ENCODE measurements at places on chromosomes 6 and 20. TPM values are rescaled to one million over a fixed set of nuclear protein-coding genes. Genes with fewer than 3 reads are reported as not detected.

DNA sequence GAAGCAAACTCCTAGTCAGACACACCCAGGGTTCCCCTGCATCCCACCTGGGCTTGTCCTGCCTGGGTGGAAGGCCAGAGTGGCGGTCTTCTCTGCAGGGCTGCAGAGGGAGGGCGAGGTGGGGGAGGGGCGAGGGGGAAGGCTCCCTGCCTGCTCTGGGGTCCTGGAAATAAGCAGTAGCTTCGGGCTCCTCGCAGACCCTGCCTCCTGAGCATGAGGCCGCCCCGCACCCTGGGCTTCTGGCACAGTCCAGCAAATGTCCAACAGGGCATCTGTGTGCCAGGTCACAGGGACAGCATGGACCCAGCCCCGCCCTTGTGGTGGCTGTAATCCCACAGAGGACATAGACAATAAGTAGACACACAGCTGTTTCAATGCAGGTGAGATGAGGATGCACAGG, 193.8 kb downstream of the TAF4 start:
- no peak for DNase-seq

DNA sequence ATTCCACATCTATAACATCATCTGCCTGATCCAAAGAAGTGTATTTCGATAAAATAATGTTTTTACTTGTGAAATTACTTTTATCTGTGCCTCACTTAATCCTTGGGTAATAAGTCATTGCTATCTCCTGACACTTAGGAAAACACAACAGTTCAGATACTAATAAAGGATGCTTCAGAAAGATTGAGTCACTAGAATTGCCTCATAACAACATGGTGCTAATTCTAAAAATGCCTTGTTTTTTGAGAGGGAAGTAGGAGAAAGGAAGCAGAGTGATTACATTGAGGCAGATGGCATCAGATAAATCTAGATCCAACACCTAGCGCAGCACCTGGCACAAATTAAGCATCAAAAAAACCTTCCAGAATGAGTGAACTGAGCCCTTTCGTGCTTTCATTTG, 69.0 kb downstream of the NCOA7 start:
- no peak for DNase-seq

DNA sequence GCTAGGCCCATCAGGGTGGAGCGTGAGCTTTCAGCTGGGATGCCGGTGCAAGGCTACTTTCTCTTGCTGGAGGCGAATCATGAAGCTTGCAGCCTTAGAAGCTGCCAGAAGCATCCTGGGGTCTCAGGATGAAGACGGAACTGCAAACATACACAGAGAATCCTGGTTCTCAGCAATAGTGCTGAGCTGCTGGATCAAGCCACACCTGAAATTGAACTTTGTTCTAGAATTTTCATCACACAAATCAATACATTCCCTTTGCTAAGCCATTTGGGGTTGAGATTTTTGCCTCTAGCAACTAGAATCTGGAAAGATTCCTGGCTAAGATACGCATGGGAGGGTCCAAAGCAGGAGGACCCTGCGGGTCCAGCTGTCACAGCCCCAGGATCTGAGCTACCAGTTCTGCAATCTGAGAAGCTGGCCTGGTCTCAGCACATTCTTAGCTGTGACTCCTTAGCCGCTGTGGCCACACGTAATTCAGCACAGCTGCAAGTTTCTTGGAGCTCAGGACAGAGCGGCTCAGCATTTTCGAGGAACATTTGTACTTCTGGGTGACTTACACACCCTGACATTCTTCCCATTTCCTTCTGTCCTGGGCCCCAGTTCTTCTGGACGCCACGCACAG, 6.6 kb upstream of the ARFGAP1 start:
- DNase-seq = no peak

- DNase-seq = peak; percentile 36
Observed at GRCh38 chr6:20572940-20573339, 38.7 kb downstream of the CDKAL1 start.

The BMP7 gene
- 66.3 TPM for total RNA-seq

The ETV7 gene
- total RNA-seq = 15.5 TPM

The HSPA1A gene
- 324 TPM for total RNA-seq

The COL20A1 gene
- not detected for total RNA-seq

The PERP gene
- 1,887 TPM for total RNA-seq

DNA sequence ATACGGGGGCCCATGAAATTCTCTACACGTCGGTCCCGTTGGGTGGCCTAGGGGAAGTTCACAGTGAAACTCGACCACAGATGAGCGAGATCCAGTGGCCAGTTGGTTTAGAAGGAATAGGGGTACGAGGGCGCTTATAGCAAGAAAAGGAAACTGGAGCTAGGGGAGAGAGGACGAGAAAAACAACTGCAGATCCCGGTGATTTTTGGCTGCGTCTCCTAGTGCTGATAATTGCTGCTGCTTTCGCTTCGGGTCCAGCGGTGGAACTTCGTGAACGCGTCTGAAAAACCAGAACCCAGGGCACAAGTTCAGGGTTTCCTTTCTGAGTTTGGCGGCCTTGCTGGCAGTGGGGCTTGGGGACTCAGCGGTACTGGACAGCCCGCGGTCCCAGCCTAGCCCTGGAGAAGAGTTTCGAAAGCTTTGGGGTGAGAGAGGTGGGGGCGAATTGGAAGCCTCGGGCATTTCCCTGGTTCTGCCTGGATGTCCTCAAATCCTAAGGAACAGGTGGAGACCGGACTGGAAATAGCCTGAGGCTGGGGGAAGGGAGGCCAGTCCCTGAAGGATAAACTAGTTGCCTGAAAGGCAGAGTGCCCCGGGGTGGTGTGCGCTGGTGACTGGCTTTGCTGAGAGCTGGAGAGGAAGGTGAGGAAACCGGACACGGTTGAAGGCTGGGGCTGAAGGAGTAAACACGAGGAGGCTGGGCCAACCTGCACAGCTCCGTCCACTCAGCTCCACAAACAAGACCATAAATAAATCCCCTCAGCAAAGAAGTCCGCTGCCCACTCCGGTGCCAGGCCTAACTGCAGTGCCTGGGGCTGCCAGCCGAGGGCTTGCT, 793 bp downstream of the GMPR start:
- no peak for DNase-seq

GRCh38 chr6:65799389-65799788, 92.4 kb upstream of the EYS start:
- DNase-seq = no peak

The SPATS1 gene
- total RNA-seq = not detected

DNA sequence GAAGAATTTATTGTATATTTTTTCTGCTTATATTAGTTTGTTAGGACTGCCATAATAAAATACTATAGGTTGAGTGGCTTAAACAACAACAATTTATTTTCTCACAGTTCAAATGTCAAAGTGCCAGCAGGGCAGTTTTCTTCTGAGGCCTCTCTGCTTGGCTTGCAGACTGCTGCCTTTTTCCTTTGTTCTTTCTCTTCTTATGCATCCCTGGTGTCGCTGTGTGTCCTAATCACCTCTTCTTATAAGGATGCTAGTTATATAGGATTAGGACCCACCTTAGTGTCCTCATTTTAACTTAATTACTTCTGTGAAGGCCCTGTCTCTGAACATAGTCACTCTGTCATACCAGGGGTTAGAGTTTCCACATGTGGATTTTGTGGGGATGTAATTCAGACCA, 354.4 kb downstream of the NKAIN2 start:
- no peak for DNase-seq

The LGSN gene
- not detected for total RNA-seq

DNA sequence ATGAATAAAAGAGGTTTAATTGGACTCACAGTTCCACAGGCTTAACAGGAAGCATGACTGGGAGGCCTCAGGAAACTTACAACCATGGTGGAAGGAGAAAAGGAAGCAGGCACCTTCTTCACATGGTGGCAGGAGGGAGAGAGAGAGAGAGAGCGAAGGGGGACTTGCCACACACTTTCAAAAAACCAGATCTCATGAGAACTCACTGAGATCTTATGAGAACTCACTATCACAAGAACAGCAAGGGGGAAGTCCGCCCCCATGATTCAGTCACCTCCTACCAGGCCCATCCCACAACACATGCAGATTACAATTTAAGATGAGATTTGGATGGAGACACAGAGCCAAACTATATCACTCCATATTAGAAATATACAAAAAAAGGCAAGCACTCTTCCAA, 6.1 kb upstream of the SIRPD start:
- no peak for DNase-seq

DNA sequence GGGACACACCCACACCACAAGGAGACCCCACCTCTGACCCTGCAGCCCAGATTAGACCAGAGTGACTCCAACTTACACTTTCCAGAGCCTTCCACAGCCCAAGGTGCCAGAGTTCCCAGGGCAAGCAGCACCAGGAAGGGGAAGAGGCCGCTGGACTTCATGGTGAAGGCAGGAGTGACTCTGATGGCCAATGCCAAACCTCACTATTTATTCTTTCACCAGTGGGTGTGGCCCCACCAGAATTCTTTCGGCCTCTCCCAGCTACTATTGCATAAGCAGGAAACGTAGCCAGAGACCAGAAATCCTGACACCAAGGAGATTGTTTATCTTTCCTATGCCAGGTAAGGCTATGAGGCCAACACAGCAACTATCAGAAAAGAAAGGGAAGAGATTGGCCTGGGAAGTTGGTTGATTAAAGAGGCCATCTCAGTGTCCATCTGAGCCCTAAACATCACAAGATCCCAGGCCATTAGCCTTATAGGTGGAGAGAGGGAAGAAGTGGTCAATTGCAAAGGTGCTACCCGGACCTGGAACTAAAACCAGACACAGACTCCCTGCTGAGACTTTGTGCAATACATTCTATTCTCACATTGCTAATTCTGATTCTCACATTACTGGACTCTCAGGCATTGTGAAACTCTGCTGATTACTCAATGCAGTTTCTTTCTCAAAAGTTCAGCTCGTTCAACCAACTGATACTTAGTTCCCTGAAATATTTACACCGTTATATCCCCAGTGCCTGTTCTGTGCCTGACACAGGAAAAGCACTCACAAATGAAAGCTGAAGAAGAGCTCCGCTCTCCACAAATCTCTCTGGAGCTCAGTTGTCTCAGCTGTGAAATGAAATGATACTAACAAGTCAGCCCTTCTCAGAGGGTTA, at the start of gene SLPI:
Gene SLPI, minus strand, starts transcription at position 182 of the 880 bp plus-strand sequence. Its CDS starts 21 bp downstream, at position 161.
- no peak for DNase-seq

- no peak for DNase-seq
Observed at GRCh38 chr6:125486881-125487280, 185.1 kb upstream of the HDDC2 start.

- no peak for DNase-seq
Observed at GRCh38 chr6:169915769-169916550, 164.5 kb downstream of the ERMARD start.

The RBPJL gene
- total RNA-seq = not detected

DNA sequence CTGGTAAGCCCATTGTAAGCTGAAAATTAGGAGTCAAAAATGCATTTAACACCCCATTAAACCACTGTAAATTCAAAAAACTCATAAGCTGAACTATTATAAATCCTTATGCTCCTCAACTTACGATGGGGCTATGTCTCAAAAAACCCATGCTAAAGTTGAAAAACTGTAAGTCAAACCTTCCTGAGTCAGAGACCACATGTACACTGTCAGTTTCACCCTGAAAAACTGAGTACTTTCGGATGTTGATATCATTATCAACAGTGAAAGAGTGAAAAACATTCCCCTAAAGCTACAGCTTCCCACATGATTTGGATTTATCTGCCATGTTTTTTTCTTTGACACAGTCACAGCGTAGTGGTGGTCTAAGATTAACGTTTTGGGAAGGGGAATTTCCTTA, 14.2 kb downstream of the RAB23 start:
- DNase-seq = no peak

DNA sequence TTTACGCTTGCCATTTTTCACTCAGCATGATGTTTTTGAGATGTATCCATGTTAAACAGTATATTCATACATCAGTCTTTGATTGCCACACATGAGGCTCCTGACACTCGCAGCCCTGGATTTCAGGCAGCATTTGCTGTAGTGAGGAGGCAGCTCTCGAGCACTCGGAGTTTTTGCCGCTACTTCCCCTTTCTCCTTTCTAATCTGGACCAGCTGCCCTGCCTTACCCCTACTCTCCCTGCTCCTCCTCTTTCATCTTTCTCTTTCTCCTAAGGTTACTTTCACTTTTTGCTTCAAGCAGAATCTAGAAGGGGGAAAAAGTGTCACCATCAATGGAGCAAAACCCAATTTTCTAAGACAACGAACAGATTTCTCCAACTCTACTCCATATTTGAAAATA, 5.9 kb upstream of the CST3 start:
- no peak for DNase-seq

DNA sequence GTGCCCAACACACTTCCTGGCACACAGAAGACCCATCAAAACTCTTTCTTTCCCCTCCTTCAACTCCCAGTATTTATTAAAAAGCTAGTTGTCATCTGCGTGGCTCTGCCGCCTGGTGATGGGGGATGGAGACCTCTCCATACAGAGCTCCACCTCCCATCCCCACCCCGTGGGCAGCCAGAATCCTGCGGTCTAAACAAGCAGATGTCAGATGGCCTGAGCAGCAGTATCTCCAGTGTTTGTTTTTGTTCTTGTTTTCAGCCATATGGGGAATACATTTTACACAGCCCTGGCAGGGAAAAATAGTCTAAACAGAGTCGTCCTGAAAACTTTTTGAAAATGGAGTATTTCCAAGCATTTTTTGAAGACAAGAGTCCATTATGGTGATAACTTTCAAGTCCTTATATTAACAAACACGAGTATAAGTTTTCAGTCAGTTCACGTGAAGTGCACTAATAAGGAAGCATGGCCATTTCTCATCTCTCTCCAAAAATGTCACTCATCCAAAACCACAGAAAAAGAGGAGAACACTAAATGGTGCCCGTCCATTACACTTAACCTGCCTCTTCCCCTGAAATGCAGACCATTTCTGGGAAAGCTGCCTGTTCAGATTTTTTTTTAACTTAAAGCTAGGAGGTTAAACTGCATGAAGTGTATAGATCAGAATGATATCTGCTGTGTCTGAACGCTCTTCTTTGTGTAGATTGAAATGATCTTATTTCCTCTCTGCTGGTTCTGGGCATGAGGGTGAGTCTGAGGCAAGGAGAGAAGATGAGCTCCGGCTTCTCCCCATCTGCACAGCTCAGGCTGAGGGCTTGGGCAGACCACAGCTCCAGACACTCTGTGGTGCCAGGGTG, 91.0 kb downstream of the TCP11 start:
- no peak for DNase-seq

- DNase-seq = no peak
Observed at GRCh38 chr6:93366506-93366905, 52.9 kb downstream of the EPHA7 start.

DNA sequence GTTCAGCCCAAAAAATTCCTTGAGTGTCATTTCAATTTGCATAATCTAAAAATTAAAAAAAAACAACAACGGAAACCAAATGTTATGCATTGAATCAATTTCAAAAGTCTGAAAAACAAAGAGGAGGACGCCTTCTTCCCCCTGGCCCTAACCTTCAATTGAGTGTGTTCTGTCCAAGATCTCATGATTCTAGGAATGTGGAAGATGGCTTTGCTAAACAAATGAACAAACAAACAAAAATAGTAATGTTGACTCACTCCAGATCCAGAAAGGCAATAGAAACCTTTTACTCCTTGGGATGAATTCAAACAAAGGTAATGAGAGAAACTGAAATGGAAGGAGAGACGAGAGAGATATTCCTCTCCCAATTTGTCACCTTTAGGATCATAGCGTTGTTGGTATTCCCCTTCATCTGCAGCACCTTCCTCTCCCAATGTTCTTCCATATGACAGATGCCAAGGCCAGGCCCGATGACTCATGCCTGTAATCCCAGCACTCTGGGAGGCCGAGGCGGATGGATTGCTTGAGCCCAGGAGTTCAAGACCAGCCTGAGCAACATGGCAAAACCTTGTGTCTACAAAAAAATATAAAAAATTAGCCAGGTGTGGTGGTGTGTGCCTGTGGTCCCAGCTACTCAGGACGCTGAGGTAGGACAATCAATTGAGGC, 109.2 kb upstream of the ADGRF1 start:
- no peak for DNase-seq

The DEFB125 gene
- total RNA-seq = not detected

All from lower leg skin (tissue), 4 donors.